ENCODE measurements at places on chromosomes 2 and 18.

DNA sequence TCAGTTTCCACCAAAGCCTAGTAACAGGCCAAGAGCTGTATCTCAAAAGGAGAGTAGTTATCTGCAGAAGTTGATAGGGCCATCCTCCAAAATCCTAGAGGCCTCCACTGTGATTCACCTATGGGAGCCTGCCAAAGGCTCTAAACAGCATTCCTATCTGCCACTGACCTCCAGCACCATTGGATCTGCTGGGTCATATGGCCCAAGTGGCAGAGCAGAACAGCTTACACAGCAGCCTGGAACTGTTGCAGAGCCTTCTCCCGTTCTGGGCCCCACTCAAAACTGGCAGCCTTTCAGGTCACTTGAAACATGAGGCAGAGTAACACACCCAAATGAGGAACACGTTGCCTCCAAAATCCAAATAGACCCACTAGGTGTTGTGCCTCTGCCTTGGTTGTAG is 345.2 kb upstream of the RND3 start:
- no peaks in the 10 kb centered on the region for H3K36me3 ChIP-seq
- DNase-seq, result no peak
- peaks cover 5% of the 10 kb centered on the region for H3K4me1 ChIP-seq
- no peaks in the 10 kb centered on the region for H3K27me3 ChIP-seq
- H3K27ac ChIP-seq, result no peak overlapping the region
- H3K4me3 ChIP-seq, result no peak overlapping the region

DNA sequence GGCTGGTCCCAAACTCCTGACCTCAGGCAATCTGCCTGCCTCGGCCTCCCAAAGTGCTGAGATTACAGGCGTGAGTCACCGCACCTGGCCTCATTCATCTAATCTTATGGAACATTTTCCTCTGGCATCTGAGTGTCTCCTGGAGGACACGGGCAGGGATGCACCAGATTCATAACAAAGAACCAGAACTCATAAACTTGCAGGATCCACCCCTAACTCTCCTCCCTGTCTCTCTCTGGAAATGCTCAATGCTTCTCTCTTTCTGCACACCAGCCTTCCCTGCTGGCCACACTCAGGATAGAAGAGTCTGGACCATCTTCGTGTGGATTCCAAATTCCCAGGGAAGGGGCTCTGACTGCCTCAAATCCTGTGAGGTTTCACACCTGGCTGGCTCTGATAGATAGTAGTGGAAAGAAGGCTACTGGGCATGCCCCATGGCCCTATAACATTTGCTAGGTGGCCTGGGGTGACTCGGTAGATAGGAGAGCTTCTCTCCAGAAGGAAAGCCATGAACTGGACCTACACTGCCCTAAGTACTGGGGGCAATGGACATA is 483.2 kb upstream of the GYPC start:
- no peak for DNase-seq
- no peaks in the 10 kb centered on the region for H3K36me3 ChIP-seq
- H3K4me3 ChIP-seq, result no peak overlapping the region
- no peaks in the 10 kb centered on the region for H3K27me3 ChIP-seq

DNA sequence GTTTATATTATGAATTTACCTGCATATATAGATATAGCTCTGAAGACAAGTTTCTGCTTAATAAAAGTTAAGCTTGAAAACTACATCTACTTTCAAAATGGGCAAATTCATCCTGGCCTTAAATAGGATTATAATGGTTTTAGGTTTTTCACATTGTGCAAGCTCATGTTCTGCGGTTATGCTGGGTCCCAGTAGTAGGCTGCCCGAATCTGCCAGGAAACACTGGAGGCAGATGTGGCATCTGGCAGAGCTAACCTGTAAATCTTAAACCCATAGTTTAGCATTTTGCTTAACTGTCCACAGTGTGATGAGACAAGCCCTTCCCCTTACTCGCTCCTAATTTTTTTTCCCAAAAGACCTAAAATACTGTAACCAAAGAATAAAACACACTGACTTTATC is 234.2 kb downstream of the TCF4 start:
- H3K27me3 ChIP-seq, result no peaks in the 10 kb centered on the region
- DNase-seq, result no peak
- H3K4me3 ChIP-seq, result no peak overlapping the region

DNA sequence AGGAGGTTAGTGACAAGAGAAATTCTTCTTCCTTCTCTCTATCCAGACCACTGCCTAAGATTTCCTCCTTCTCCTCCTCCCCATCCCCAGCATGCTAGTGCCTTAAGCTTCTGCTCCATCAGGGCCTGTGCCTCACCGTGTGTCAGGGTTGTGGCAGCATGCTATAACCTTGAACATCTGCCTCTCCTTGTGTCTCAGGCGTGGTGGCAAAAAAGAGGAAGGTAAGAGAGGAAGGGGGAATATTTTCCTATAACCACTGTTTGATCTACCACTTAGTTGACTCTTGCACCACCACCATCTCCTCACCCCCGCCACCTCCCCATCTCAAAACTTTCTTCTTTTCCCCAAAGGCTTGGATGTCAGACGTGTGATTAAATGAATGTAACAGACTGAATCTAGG is 38.3 kb upstream of the PEX13 start:
- H3K36me3 ChIP-seq, result no peaks in the 10 kb centered on the region
- no peaks in the 10 kb centered on the region for H3K27me3 ChIP-seq
- H3K4me1 ChIP-seq, result peaks cover 34% of the 10 kb centered on the region
- peak overlapping the region; percentile 19 for H3K27ac ChIP-seq
- DNase-seq, result no peak
- H3K4me3 ChIP-seq, result no peak overlapping the region

DNA sequence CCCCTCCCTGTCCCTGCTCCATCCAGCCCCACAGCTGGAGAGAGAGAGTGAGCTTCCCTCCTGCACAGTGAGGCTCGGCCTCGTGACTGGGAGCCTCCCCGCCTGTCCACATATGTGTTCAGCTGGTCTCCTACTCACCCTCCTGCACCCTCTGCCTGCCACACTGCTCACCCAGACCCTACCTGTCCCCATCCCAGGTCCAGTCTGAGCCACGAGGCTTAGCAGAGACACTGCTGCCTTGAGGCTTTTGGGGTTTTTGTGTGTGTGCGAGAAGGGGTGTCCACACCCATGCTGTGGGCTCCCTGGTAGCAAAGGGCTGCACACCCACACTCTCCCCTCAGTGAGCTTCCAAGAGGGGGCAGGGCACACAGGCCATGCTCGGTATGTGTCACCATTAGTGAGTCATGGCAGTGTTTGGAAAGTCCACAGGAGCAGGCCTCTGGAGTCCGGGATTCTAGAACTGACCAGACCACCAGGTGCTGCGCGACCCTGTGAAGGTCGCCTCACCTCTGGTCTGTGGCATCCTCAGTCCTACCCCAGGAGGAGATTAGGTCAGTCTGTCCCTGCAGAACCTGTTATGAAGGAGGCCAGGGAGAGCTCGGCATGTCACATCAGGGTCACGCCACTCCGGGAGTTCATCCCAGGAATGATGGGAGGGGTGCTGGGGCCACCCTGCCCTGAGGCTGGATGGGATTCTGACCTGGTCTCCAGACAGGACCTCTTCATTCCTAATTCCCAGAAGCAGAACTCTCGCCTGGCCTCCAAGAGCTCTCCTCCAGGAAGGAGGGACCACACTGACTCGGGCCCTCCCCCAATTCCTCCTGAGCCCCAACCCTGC is 39.9 kb upstream of the SMAD7 start:
- DNase-seq, result no peak
- H3K4me3 ChIP-seq, result no peak overlapping the region
- no peaks in the 10 kb centered on the region for H3K36me3 ChIP-seq
- peaks cover 58% of the 10 kb centered on the region for H3K4me1 ChIP-seq
- H3K27me3 ChIP-seq, result no peaks in the 10 kb centered on the region

DNA sequence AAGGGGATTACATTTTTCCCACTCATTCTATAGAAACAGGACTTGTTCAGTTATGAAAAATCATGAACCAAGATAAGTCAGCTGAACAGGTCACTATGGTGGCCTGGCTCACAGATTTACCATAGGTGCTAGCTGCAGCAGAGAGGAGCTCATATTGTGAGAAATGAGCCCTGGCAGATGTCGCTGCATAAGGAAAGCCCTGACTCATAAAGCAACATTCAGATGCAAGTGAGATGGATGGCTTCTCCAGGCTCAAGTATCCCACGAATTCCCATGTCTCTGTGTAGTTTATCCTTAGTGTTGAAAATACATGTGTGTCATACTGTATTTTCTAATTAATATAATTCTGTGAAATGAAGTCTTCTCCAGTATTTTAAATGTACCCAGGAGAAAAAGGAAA is 115.0 kb upstream of the LHCGR start:
- no peak overlapping the region for H3K27ac ChIP-seq
- H3K4me3 ChIP-seq, result no peak overlapping the region
- no peak for DNase-seq
- no peaks in the 10 kb centered on the region for H3K27me3 ChIP-seq
- no peaks in the 10 kb centered on the region for H3K36me3 ChIP-seq
- peaks cover 14% of the 10 kb centered on the region for H3K4me1 ChIP-seq
